Gastrocnemius medialis (tissue), 4 donors: ENCODE measurements at places on chromosomes 7 and 10. TPM values are rescaled to one million over a fixed set of nuclear protein-coding genes. Genes with fewer than 3 reads are reported as not detected.
A peak's percentile ranks its signal among the peaks of the same experiment; 100 is the strongest.

DNA sequence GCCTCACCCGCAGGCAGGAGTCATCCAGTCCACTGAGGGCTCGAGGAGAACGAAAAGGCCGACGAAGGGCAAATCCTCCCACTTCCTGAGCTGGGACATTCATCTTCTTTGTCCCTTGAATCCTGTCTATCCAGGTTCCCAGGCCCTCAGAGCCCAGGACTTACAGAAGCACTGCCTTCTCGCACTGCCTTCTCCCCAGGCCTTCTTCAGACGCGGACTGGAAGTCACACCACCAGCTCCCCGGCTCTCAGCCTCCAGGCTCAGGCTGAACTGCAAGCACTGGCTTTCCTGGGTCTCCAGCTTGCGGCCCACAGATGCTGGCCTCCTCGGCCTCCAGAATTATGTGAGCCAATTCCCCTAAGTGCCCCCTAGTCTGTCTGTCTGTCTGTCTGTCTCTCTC is 6.4 kb upstream of the MMP21 start:
- H3K27ac ChIP-seq = no peak overlapping the region
- no peak for DNase-seq
- no peaks in the 10 kb centered on the region for H3K27me3 ChIP-seq

GRCh38 chr7:149761307-149761706 is 12.1 kb downstream of the ZNF467 start:
- H3K4me3 ChIP-seq = no peak overlapping the region
- no peak for DNase-seq
- H3K27ac ChIP-seq = no peak overlapping the region
- H3K27me3 ChIP-seq = peaks cover 26% of the 10 kb centered on the region
- H3K36me3 ChIP-seq = no peaks in the 10 kb centered on the region
- no peaks in the 10 kb centered on the region for H3K4me1 ChIP-seq

DNA sequence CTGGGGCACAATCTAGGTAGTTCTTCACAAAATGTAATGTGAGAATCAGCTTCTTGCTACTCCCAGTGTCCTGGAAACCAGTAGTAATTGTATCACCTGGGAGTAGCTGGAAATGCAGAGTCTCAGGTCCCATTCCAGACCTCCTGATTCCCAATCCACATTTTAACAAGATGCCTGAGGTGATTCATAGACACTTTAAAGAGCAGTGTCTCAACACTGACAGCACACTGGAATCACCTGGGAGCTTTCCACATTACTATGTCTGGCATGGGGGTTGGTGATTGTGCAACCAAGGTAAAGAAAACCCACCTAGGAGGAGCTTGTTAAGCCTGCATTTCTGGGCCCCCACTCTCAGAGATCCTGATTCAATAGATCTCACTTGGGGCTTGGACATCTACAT is 11.1 kb downstream of the DPY19L1 start:
- no peak overlapping the region for H3K4me3 ChIP-seq
- no peaks in the 10 kb centered on the region for H3K4me1 ChIP-seq
- no peaks in the 10 kb centered on the region for H3K27me3 ChIP-seq
- H3K36me3 ChIP-seq = no peaks in the 10 kb centered on the region
- no peak for DNase-seq

GRCh38 chr7:107661081-107661864 is 645 bp downstream of the SLC26A4 start:
- H3K4me3 ChIP-seq = peak overlapping the region; percentile 67
- peaks cover 21% of the 10 kb centered on the region for H3K27me3 ChIP-seq
- H3K36me3 ChIP-seq = no peaks in the 10 kb centered on the region
- H3K27ac ChIP-seq = no peak overlapping the region

Gene PPIF
- total RNA-seq = 82.1 TPM
